HL-60 (cell line): ENCODE measurements at places on chromosomes 2 and 18.

GRCh38 chr2:208255557-208256106, 761 bp upstream of the IDH1 start:
- DNase-seq: no peak

DNA sequence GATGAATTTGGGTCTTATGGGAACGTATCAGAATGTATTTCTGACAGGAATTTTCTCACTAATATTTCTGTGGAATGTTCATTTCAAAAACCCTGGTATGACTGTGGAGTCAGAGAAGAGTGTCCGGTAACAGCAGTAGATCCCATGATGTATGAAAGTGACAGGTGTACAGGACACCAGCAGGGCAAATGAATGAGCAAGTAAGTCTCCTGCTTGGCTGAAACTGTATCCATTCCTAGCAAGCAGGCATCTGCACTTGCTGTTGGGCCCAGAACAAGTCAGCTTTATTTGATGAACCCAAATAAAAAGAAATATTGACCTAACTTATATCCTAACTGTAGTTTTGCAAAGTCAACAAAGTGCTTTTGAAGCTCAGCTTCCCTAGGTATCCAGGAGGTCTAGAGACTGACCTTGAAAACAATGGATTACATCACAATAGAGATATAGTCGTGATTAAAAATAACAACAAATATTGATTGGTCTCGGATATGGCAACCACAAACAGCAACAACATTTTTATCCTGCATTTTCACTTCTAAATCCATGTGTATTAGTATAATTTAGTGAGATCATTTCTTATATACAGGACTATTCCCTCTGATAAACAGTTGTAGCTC, 37.6 kb downstream of the NXPH2 start:
- DNase-seq: no peak

DNA sequence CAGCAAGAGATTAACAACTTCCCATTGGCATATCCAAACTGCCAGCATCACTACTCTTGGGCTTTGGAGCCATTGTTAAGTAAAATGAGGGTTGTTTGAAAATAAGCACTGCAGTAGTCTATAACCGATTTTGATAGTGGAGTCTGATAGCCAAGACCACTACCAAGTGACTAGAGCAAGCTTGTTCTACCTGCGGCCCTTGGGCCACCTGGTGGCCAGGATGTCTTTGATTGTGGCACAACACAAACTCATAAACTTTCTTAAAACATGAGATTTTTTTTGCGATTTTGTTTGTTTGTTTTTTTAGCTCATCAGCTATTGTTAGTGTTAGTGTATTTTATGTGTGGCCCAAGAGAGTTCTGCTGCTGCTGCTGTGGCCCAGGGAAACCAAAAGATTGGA, 11.0 kb downstream of the UBE2E3 start:
- DNase-seq: no peak

DNA sequence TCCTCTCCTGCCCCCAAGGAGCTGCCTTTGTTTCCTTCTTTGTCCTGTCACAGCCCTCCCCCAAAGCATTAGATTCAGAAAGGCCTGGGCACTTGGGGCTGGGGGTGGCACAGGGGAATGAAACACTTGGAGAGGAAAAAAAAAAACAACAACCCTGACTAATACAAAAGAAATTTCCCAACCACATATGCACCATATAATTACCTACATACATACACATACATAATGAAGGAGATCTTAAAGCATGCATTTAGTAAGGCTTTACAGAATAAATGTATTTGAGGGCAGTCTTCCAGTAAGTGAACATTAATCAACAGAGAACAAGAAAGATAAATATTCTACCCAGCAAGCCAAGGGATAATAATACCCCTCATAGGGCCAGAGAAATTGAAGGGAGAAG, 70.0 kb upstream of the PPP1CB start:
- DNase-seq: no peak

DNA sequence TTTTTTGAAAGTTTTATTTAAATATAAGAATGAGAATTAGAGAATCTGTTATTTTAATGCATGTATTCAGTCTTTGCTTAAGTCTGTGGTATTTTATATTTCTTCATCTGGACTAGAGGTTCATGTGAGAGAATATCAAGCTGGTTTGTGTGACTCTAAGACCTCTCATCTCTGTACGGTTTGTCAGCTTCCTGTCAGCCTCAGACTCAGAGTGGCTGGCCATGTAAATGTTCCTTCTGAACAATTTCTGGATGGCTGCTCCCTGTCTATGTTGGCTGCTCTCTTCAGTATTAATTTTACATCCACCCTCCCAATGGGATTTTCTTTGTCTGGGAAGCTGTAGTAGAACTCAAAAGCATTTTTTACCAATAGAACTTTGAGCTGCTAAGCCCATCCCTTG, 225.3 kb upstream of the THUMPD2 start:
- no peak for DNase-seq

DNA sequence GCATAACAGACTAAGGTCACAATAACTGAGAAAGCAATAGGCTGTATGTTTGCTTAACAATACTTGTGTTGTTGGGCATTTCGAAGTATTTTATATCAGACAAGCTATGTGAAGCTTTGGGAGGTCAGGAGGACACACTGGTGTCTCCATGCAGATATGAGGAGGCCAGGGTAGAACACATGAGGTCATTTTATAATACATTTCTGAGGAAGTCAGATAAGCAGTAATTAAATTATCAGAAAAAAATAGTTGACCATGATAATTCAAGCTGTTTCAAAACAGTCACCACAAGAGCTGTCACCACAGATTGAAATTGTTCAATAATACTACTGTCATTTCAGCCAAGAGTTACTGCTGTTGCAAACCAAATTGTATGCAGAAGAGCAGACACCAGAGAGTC, 160.6 kb downstream of the RIT2 start:
- no peak for DNase-seq

GRCh38 chr2:5392658-5393057, 299.5 kb upstream of the SOX11 start:
- DNase-seq: no peak

DNA sequence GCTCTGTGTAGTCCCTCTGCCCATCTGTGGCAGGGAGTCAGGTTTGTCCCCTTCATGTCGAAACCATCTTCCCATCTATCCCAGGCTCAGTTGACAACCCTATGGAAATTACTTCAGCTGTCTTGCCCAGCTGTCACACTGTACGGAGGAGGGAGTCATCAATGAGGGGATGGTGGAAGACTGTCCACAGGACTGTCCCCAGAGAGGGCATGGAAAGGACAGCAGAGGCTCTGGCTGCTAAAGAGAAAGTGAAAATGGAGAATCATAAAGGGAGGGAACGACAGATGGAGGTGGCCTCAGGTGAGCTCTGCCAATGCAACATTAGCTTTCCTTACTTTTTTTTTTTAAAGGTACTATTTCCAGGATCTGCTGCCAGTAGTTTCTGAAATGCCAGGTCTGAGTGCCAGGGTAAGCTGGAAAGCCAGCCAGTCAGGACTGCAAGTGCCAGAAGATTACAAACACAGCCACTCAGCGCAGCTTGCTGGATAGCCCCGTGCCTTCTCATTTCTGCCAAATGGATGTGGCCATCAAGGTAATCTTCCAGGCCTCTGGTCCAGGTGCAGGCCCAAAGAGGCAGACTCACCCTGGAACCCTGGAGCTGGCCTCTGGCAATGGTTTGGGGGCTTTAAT, 192.8 kb downstream of the AGPS start:
- no peak for DNase-seq

DNA sequence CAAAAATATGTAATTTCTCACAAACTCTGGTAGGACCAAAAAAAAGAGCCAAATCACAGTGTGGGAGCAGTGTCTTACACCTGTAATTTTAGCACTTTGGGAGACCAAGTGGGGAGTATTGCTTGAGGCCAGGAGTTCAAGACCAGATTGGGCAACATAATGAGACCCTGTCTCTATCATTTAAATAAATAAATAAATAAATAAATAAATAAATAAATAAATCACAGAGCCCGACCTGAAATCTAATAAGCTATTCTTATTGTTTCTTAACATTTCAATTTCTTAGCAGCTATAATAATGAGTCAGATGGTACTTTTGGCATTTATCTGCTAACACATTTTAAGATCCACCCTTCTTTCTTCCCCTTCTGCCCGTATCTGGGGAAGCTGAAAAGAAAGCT, 1229.6 kb downstream of the SUCLG1 start:
- DNase-seq: no peak

DNA sequence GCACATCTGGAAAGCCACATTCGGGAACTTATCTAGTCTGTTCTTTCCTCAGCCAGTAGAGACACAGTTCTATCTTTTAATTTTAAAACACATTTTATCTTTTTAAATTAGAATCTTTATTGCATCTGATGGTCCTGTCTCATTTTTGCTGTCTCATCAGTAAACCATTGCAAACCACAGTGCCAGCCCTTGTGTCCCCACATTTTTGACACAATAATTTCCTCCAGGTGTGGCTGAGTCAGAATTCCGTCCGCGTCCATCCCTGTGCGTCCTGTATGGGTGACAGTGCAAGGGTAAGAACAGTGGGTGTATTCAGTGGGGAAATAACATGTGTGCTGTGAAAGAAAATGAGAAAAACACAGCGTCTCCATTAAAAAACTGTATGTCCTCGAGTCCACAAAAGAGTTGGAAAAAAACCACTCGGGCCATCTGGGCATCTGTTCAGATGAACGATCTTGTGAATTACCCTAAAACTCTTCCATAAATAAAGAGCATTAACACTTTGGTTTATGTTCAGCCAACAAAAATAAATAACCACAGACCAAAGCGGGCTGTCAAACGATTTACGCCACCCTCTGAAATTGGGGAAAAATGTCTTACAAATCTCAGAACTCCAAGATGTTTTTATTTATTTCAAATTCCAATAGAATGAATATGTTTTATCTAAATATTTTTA, 137.3 kb downstream of the ZNF516 start:
- DNase-seq: no peak

DNA sequence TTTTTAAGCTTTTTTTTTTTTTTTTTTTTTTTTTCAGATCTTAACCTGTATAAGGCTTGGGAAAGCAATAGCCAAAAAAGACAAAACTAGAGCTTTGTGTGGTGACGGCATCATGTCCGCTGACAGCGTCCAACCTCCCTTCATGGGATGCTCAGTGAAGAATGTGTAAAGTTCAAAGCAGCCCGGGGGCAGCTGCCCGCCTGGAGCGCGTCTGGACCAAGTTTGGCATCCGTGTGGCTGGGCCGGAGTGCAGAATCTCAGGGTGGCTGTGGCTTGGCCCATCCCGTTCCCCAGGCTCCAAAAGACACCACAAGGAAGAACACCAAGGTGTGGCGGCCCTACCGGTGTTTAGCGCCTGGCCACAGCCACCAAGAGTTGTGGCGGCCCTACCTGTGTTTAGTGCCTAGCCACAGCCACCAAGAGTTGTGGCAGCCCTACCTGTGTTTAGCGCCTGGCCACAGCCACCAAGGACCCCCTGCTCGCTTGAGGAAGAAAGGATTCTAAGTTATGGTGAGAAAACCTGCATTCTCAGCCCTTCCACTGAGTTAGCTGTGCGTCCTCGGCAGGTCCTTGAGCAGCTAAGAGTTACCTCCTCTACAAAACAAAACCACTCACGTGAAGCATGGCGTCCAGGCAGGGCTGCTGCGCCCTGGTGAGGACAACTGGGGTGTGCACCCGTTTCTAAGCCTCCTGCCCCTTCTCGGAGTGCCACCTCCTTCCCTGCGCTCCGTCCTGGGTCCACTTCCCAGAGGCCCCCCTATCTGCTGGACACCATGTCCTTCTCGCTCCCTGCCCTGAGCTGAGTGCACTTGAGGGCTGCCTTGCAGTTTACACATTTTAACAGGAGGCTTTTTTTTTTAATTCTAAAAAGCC, 103.6 kb upstream of the SALL3 start:
- DNase-seq: no peak

GRCh38 chr18:12254136-12254819, at the start of gene CIDEA:
Gene CIDEA, plus strand, starts transcription at chr18:12254361. Its CDS starts 23 bp downstream, at chr18:12254384.
- DNase-seq: no peak

- DNase-seq: no peak
Measured at GRCh38 chr2:54936766-54937165, 113.5 kb downstream of the RTN4 start.

- no peak for DNase-seq
Measured at GRCh38 chr2:78561876-78562275, 463.6 kb upstream of the REG3G start.

DNA sequence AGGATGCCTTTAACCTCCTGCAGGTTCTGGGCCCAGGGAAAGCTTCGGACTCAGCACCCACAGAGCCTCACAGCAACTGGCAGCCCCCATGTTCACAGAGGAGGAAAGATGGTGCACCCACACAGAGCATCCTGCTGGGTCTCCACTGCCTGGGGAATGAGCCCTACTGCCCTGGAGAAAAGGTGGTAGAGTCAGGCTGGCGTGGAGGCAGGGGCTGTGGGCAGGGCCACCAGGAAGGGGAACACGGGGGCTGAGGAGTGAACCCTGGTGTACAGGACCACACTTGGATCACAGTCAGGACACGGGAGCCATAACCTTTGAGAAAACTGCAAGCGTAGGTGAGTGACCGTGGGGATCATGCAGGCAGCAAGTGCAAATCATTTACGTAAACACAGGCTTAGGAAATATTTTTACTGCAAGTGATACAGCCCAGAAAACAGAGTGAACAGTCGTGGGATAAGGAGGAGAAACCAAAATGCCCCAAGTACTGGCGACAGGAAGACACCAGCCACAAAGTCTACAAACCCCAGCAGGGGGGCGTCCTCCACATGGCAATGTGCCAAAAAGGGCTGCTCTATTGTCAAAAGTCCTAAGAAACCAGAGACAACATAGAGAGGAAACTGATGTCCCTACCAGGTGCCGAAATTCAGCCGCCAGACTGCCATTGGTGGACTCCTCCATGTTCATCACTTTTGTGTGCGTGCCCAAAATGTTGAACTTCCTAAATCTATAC, 27.6 kb downstream of the STAT1 start:
- DNase-seq: no peak

- no peak for DNase-seq
Measured at GRCh38 chr2:11705711-11706110, 35.7 kb upstream of the NTSR2 start.

DNA sequence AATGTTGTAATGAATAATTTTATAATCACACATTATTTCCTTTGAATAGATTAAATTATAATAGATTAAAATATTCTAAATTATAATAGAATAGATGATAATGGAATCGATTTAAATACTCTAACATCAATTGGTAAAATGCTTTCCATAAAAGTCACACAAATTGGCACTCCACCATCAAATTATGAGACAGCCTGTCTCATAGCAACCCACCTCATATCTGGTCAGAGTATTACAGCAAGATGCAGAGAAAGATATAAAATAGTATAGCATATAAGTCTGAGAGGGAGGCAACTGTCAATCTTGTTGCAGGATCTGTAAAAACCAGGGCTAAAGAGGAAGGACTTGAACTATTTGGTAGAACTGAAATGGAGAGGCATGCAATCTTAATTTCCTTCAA, 98.4 kb upstream of the NCKAP5 start:
- no peak for DNase-seq

DNA sequence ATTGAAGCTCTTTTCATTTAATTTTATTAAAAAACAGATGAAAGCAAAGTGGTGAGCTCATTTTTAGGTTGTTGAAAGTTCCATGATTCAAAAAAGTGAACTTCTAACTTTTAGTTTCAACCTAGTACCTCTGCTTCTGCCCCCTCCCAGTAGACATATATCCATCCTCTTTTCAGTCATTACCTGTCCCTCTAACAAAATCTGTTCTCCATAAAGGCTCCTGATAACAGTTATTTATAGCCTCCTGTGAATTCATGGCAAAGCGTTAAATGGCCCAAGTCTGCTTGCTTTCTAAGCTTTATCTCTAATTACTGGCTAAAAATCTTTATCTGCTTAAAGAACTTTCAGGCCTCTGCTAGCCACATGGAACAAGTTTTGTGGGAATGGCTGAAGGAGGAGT, 148.1 kb downstream of the TTC27 start:
- DNase-seq: no peak

- peak; percentile 7 for DNase-seq
Measured at GRCh38 chr2:138060301-138060635, 96.0 kb downstream of the HNMT start.

GRCh38 chr2:188297978-188298377, 6.3 kb downstream of the GULP1 start:
- DNase-seq: no peak
